ENCODE measurements at places on chromosomes 13 and 19.

- no peak for DNase-seq
Observed at GRCh38 chr19:45045671-45046353, 7.0 kb downstream of the CLASRP start.

- peak; percentile 75 for DNase-seq
Observed at GRCh38 chr13:113863524-113864272, at the start of gene GAS6. Gene GAS6, minus strand, starts transcription at chr13:113864076. Its CDS starts 156 bp downstream, at chr13:113863920.

- no peak for DNase-seq
Observed at GRCh38 chr13:91664039-91664438, 265.6 kb downstream of the GPC5 start.

GRCh38 chr19:28596561-28597071, 616.3 kb downstream of the UQCRFS1 start:
- no peak for DNase-seq

- DNase-seq, result no peak
Observed at GRCh38 chr19:1837625-1838105, 10.6 kb downstream of the REXO1 start.

- no peak for DNase-seq
Observed at GRCh38 chr13:76350399-76350798, 535.8 kb downstream of the KCTD12 start.

DNA sequence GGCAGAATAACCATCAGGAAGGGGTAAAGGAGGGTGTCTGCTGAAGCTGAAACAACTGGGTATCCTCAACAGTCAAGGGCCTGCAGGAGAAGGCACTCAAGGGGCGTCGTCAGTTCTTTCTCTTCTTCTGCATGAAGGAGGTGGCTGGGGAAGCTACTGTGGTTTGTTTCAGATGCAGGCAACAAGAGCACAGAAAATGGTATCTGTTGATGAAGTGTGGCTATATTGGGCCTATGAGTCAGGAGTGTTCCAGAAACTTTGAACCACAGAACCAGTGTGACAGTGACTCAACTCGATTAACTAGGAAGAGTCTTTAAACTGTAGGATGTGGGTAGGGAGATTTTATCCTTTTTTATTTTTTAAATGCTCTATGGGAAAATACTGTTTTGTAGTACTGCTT, 686.3 kb downstream of the FGF9 start:
- DNase-seq, result no peak

- DNase-seq, result no peak
Observed at GRCh38 chr13:83007226-83007625, 875.0 kb downstream of the SLITRK1 start.

DNA sequence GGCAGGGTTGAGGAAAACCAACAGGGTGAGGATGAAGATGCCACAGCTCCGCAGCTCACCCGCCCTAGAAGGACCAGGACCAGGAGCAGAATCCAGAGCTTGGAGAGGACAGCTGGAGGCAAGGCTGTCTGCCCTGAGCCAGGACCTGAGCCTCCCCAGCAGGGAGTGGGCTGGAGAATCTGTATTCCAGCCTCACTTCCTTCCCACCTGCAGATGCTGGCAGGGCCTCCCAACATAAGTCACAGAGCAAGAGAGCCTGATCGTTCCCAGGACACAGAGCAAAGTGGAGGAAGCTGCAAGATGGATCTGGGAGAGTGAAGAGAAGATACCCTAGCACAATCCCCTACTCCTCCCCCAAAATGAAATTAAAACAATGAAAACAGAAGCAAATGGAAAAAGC, 61.7 kb upstream of the WASF3 start:
- DNase-seq, result no peak

Data from ovary (tissue), 10 donors.